ENCODE measurements at places on chromosomes 2 and 18. TPM values are rescaled to one million over a fixed set of nuclear protein-coding genes. Genes with fewer than 3 reads are reported as not detected.

MEP1B gene
- not detected for total RNA-seq

NEURL3 gene
- 0.48 TPM for total RNA-seq

LBX2 gene
- 10.6 TPM for total RNA-seq

BCL2 gene
- 0.84 TPM for total RNA-seq

ZBTB14 gene
- total RNA-seq, result 9.7 TPM

TRIM43 gene
- total RNA-seq, result not detected

PPP1R1C gene
- 4.2 TPM for total RNA-seq

HOXD10 gene
- not detected for total RNA-seq

TLX2 gene
- total RNA-seq, result 4.2 TPM

DNA sequence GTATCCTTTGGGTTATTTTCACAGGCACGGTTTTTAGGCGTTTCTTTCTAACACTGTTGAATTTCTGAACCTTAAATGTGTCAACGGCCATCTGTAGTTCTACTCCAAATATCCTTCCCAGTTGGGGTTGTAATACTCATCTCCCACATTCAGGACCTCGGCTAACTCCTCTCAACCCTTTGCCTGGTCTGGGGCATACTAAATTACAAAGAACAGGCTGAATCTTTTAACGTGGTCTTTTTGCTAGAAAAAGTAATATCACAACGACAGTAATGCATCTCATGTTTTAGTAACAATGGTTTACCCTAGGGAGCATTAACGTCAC, 2.1 kb downstream of the RPRM start:
- DNase-seq, result no peak

DNA sequence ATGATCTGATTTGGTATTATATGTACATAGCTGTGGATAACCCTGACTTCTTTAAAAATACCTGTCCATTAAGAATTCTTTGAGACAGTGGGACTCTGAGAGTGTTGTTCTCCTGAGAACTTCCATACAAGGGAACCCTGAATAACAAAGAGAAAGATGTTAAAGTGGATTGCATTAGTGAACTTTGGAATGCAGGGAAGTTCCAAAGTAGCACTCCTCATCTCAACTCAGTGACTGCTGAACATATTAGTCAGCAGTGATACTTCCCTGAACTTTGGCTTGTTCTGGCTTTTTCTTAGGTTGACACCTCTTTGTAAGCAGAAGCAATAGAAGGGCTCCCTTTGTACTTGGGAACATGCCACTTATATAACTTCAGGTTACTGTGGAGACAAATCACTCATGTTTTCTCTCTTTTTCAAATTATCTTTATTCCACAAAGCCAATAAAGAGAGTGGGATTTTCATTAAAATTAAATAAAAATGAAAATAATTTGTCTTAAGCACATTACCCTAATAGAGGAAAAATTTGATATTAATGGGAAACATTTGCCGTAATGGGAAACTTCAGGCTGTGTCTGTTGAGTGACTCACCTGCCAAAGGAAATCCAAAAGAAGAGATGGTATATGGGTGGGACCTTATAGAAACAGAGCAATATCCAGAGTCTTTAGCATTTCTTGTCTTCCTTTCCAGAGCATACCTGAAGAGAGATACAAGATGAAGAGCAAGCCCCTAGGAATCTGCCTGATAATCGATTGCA, 33.3 kb downstream of the CFLAR start:
- DNase-seq, result peak; percentile 84

DNA sequence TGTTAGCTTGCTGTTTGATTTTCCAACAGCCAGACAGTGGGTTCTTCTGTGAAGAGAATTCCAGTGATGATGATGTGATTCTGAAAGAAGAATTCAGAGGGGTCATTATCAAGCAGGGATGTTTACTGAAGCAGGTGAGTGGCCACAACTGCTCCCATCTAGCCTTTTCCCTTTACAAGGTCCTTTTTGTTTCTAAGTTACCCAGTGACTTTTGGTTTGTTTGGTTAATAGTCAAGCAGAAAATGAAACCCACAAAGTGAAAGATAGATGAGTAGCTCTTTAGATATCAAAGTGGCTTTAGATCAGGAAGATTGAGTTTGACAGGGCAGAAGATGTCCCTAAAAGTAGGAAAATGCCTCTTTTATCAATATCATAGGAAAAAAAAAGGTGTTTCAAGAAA, 23.3 kb downstream of the PLEK start:
- DNase-seq, result no peak

GRCh38 chr2:147572622-147573021, 272.2 kb upstream of the ACVR2A start:
- no peak for DNase-seq

DNA sequence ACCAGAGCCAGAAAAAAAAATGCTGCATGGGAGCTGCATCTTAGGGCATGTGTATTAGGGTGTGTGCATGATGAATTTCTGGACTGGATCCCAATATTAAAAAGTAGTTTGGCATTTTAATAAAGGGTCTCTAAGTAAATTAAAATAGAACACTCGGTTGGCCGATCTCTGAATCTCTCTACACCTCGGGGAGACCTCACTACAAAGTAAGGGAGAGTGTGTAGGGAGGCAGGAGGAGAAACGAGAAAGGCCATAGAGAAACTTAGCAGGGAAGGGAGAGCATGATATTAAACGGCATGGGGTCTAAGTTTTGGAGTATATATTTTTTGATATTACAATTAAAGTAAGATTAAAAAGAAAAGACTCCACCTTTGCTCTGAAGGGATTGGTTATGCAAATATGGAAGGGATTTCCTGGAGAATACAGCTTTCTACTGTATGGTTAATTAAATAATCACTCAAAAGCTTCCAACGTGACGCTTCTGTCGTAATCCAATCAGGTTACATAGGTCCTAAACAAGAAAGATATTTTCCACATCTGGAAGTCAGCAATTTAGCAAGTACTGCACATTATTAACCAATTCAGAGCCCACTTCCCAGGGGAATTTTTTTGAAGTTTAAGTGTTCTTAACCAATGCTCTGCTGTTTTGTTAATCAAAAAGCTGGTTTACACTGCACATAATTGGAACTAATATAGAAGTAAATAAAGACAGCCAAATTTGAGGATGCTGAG, 1.0 kb upstream of the ZEB2 start:
- DNase-seq, result peak; percentile 79

DNA sequence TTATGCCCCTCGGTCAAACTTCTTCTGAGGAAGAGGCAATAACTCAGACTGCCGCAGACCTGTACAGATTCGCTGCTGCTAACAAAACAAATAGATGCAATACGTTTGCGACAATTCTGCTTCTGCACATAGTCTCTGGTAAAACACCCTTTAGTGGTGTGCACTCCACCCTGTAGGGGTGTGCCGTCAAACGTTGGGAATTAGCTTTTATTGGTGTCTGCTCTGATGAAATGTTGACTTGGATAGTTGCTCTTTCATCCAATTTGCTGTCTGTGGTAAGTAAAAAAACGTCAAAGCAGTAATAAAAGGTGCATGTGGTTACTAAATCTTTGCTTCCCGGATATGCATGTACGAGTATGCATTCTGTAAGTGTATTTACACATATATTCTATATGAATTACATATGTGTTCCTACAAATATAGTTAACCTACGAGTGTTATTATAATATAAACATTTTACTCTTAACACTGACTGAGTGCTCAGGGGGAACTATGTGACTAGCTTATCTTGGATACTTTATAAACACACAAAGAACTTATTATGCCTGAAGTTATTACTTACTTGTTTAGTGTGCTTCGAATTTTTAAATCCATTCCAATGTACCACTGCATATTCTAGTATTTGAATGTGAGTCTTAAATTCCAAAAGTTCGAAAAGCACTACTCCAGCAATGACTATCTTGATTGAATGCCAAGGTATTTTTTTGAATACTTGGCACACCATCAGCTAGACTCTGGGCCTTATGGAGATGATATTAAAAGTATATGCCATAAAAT, 610.2 kb downstream of the ZEB2 start:
- no peak for DNase-seq

- DNase-seq, result no peak
Measured at GRCh38 chr18:35683021-35683420, 101.5 kb downstream of the GALNT1 start.

DNA sequence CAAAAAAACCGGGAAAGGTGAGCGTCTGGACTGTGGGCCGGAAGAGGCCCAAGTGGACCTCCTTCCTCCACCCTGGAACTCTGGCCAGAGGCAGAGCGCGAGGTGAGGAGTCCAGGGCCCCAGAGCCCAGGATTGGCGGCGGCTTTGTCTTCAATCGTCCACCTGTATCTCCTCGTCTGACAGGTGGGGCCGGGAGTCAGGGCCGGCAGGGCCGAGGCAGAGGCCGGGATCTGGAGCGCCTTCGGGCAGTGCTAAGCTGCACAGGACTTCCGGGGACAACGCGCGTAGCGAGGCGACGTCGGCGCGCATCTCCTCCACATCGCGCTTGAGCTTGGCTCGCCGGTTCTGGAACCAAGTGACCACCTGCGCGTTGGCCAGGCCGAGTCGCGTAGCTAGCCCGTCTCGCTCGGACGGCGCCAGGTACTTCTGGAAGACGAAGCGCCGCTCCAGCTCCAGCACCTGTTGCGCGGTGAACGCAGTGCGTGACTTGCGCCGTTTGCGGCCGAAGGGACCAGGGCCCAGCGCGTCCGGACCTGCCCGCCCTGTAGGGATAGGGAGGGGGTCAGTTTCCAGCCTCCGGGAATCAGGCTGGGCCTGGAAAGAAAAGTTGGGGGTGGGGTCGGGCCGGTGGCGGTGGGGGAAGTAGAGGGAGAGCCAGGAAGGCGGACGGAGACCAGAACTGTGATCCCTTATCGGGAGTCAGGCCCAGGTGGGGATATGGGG, 1.5 kb downstream of the LBX2 start:
- DNase-seq, result no peak

DNA sequence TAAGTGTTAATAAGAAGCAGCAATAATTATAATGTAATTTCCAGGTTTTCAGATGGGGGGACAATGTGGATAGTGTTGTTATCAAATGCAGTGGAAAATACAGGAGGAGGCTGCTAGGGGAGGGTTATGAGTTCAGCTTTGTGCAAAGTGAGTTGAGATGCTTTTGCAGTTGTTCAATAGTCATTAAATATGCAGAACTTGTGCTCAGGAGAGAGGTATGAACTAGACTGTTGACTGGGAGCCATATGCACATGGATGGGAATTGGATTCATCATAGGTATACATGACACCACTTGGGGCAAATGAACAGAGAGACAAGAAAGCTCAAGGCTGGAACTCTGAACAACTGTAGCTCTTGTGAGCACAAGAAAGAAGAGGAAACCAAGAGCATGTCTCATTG, 182.1 kb upstream of the PID1 start:
- DNase-seq, result no peak

DNA sequence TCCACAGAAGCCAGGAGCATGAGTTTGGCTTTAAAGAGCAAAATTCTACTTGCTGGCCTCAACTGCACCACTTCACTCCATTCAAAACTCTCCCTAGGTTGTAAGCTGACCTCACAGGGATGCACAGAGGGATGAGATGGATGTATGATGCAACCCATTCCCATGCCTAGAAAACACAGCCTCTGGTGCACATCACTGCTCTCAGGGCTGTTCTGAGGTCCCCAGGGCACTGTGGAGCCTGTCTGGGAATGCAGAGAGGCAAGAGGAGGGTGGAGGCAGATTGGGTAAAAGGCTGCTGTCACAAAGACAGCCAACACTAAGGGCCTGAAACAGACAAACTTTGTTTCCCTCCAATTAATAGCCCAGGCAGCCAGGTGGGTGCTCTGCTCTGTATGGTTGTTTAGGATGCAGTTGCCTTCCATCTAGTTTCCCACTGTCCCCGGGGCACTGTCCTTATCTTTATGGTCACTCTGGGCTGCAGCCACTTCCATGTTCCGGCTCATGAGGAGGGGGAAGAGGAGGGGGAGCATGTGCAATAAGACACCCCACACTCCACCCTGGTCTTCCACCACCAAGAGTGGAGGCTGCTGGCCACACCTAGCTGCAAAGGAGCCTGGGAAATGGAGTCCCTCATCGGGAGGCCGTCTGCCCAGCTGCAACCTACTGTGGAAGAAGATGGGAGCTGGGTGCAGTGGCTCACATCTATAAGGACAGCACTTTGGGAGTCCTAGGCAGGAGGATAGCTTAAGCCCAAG, 7.0 kb downstream of the GPR45 start:
- DNase-seq, result no peak

GRCh38 chr2:55490554-55490953, 29.0 kb upstream of the CFAP36 start:
- DNase-seq, result peak; percentile 77

- DNase-seq, result no peak
Measured at GRCh38 chr2:224479826-224480225, 77.9 kb upstream of the FAM124B start.

DNA sequence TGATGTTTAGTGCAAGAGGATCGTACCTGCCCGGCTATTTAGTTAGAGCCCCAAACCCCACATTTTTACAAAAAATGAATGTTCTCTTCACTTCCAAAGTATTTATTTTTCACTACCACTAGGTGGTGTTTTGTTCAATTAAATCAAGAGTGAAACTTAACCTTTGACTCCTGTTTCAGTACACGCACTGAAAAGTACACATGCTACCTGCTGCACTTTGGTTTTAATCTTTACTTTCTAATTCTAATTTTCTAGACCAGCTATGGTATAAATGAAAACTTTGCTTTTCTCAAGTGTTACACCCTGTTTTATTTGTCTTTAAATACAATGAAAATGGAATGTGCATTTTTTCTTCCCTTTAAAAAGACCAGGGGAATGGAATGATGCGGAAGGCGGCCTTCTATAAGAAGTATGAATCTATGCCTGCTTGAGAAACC, 31.4 kb upstream of the CHN1 start:
- DNase-seq, result peak; percentile 47

GRCh38 chr2:64637931-64638330, 15.8 kb downstream of the SERTAD2 start:
- no peak for DNase-seq

GRCh38 chr2:99420031-99420430, 69.8 kb downstream of the REV1 start:
- no peak for DNase-seq
